ENCODE measurements at places on chromosomes 1 and 21.

DNA sequence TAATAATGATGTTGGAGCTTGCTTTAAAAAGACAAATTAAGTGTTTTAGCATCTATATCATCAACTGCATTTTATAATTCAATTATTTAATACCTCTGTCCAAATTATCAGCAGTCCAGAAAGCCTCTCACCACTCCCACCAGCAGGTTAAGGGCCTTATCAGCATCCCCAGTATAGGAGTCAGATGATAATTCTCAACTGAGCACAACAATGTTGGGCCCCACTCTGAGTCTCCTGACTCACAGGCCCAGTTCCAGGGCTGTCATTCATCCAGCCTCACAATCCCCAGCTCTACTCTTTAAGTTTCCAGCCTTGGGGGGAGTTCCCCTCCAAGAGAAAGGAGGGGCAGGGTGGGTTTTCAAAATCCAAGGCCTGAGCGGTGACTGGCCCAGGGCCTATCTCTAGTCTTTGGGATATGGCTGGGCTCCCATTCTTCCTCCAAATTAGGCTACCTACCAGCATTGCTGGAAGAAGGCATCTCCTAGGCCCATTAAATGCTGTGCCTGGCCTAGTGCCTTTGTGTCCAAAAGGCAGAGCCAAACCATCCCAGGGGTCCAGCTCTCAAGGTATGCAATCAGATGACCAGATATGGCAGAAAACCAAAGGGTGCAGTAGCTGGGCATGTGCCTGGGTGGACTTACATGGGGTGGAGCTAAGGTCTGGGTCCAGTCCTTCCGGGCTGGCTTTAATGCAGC is 134.1 kb downstream of the GLUL start:
- DNase-seq, result no peak

- no peak for DNase-seq
These were observed 4.2 kb downstream of the TNFRSF25 start for GRCh38 chr1:6461538-6462411.

DNA sequence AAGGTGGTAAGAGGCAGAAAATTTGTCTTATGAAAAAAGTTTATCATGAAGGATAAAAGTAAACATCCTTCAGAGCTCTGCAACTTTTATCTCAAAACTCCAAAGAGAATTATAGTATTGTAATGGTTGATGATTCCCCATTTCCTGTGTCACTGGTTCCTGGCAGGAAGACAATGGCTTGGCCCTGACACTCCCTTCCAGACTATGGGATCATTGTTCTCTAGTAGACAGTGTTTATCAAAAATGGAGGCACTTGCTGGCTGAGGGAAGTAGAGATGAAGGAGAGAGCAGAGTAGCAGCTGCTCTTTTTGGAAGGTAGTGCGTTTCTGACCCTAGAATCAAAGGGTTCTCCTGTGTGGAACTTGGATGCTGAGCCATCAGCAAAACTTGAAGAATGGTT is 145.9 kb upstream of the ATP1B1 start:
- no peak for DNase-seq

GRCh38 chr1:213622365-213623063 is 365.3 kb upstream of the PROX1 start:
- DNase-seq, result peak; percentile 45

GRCh38 chr21:43355925-43356289 is 71.0 kb downstream of the SIK1 start:
- peak; percentile 49 for DNase-seq

- no peak for DNase-seq
These were observed 139.8 kb downstream of the SPATA17 start for GRCh38 chr1:217770918-217771317.

DNA sequence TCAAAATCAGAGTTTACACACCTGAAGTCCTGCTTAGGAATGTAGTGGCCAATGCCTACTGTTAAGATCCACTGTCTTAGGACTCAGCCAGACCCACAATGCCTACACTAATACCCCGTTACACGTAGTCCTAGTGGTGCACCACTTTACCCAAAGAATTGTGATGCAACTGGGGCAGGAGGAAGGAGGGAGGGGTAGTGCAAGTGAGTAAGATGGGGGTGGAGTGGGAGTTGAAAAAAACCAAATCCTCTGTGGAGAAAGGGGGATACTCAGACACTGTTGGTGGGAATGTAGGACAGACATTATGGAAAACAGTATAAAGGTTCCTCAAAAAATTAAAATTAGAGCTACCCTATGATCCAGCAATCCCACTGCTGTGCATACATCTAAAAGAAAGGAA is 19.5 kb downstream of the GLIS1 start:
- no peak for DNase-seq

- DNase-seq, result peak; percentile 59
These were observed 144.6 kb upstream of the TNR start for GRCh38 chr1:175887981-175888428.

- no peak for DNase-seq
These were observed 39.3 kb downstream of the NFIA start for GRCh38 chr1:61121631-61122030.

DNA sequence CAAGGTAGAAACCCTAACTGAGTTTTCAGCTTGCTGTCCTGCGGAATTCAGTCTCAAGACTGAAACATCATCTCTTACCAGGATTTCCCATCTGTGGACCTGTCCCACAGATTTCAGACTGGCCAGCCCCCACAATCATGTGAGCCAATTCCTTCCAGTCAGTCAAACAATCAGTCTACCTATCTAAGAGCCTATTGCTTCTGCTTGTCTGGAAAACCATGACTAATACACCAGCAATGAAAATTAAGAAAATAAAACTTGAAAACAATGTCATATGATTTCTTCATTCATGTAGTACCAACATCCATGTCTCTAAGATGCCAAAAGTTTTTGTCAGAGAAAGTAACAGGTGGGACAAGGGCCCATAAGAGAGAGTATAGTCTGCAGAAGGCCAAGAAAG is 57.6 kb upstream of the CRB1 start:
- DNase-seq, result no peak

- no peak for DNase-seq
These were observed 188.9 kb downstream of the RRAGC start for GRCh38 chr1:38670544-38671122.

- DNase-seq, result peak; percentile 84
These were observed 41.5 kb downstream of the UBE4B start for GRCh38 chr1:10074059-10074851.

- no peak for DNase-seq
These were observed 3.9 kb upstream of the FBXO28 start for GRCh38 chr1:224109981-224110380.

DNA sequence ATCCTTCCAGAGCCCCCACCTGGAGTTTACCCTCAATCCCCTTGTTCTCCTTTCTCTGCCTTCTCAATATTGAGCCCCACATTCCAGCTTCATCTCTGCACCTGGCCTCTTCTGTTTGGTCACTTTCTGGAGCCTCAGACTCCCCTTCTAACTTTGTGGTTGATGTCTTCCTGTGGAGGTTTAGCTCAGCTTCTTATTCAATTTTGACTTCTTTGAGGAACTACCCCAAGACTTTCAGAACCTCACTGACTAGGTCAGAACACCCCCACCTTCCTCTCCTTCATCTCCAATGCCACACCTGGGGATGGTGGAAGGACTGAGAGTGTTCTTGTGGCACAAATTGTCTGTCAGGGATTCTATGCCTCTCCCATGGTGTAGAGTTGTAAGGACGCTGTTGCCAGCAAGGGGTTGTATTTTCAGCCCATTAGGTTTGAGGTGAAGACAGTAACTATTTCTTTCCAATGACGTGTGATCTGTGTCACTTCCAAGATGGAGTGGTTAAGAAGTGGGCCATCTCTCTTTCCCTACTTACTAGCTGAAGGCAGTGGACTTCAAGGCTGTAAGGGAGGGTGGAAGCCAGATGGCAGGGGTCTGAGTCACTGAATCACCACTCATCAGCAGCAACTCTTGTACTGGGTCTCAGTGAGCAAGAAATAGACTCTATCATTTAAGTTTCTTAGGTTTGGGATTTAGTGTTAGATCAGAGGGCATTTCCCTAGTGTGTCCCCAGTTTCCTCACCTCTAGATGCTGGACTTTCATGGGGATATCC is 80.6 kb downstream of the PAPPA2 start:
- DNase-seq, result no peak

DNA sequence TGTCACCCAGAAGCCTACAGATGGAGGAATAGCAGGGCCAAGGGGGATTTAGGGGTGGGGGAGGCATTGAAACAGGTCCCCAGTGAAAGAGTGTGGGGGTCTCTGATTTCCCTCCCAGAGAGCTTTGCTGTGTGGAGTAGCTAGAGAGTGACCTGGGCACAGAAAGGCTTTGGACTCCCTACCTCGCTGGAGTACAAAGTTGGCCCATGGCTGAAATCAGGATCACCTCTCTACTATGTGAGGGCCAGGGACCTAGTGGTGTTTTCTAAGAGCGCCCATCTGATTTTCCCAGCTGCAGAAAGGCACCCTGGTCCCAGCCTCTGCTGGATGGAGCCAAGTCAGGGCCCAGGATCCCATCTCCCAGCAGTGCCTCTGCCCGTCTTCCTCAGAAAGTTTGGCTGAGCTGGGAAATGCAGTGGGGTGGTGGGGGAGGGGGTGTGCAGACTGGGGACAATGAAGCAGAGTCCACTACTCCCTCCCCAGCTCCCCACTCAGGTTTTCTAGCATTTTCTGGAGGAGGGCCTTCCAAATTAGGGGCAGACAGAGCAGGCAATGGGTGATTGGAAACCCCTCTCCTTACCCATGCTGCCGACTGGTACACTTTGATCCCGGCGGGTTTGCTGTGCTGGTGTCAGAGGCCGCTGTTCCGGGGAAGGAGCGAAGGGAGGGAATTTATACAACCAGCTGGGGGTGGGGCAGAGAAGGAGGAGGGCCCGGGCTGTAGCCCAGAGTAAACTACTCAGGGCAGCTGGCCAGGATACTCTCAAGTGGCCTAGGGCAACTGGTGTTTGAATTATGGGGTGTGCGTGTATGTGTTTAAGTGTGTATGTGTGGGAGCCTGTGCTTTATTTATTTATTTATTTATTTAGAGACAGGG is at the start of gene SELENBP1:
TSS of gene SELENBP1 (minus strand) at position 648 of the 877 bp plus-strand sequence. CDS start at position 584, 64 bp downstream.
- no peak for DNase-seq

DNA sequence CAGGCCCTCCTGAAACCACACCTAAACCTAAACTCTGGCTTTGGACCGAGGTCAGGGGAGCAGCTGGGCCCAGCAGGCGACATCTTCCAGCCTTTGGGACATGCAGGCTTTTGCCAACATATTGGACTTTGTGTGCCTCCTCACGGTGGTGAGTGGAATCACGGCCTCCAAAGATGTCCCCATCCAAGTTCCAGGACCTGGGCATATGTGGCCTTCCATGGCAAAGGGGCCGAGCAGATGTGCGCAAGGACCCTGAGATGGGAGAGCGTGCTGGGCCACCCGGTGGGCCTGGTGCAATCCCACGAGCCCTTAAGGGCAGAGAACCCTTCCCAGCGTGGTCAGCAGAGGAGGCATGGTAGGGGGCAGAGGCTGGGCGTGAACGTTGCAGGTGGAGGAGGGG is 160.8 kb upstream of the C1orf174 start:
- DNase-seq, result no peak

- no peak for DNase-seq
These were observed 302.6 kb upstream of the PTBP2 start for GRCh38 chr1:96418969-96419368.

GRCh38 chr1:1026599-1027413 is 6.9 kb downstream of the AGRN start:
- no peak for DNase-seq
